Chondrocyte (in vitro differentiated cells): ENCODE measurements at places on chromosomes 7 and 10.

DNA sequence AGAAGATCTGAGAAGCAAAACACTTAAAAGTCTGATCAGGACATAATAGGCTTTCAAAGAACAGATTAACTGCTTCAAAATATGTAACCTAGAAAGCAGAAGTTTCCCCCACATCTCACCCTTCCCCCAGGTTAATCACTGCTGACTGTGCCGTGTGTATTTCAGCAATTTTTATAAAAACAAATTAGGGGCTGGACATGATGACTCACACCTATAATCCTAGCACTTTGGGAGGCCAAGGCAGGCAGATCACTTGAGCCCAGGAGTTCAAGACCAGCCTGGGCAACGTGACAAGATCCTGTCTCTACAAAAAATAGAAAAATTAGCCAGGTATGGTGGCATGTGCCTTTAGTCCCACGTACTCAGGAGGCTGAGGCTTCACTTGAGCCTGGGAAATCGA is 67.6 kb upstream of the GATA3 start:
- DNase-seq, result no peak

GRCh38 chr10:612696-613095 is 76.8 kb downstream of the DIP2C start:
- no peak for DNase-seq

DNA sequence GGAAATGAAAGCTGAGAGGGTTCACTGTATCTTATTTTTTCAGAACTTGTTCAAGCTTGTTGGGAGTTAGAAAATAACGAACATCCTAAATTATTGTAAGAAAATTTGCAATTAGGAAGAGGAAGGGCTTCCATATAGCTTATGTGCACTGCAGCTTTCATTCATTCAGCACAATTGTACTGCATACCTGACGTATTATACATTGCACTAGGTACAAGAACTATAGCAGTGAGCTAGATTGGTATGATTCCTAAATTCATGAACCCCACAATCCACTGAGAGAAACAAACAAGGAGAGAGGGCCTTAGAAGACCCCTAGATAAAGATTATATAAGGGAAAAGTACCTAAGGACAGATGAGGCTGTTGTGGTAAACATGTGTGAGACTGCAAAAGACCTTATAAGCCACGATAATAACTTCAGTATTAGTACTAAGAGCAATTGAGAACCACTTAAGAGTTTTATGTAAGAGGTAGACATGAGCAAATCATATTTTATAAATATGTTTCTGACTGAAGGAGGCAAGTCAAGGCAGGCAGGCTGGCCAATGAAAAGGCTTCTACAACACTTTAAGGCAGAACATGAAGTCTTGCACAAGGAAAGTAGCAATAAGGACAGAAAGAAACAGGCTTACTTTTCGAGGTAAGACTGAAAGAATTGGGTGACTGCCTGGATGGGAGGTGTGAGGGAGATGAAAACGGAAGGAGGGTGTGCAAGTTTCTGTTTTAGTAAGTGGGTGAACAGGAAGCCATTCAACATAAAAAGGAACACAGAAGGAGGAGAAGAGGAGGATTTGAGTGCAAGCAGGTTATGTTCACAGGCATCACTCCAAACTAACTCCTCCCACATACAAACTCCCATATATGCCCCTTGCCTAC is 77.9 kb upstream of the LRRN3 start:
- DNase-seq, result no peak

GRCh38 chr10:58266003-58266825 is 1.5 kb downstream of the IPMK start:
- DNase-seq, result no peak

- no peak for DNase-seq
Observed at GRCh38 chr7:151456782-151457181, 16.8 kb upstream of the CRYGN start.

DNA sequence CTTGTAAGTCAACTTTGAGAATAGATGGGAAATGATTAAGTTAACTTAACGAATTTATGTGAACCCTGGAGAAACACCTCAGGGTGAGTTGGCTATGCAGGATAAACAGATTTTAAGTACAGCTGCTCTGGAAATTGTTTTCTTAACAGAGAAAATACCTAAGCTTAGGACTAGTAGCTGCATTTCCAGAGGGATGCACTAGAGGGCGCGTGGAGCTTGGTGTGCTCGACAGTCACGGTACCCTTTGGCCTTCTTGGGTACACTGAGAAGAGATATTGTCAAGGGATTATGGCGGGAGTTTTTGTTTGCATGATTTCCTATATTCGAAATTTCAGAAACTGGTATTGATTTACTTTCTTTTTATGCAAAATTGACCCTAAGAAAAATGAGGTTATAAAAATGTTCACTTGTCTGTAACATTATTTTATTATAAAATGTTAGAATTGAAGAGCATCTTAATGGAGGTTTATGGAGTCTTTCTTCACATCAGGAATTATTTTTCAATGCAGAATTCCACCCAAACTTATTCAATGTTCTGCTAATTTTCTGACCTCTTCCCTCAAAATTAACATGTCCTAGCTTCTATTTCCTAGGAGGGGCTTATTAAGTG is 58.4 kb upstream of the MYO3A start:
- no peak for DNase-seq

DNA sequence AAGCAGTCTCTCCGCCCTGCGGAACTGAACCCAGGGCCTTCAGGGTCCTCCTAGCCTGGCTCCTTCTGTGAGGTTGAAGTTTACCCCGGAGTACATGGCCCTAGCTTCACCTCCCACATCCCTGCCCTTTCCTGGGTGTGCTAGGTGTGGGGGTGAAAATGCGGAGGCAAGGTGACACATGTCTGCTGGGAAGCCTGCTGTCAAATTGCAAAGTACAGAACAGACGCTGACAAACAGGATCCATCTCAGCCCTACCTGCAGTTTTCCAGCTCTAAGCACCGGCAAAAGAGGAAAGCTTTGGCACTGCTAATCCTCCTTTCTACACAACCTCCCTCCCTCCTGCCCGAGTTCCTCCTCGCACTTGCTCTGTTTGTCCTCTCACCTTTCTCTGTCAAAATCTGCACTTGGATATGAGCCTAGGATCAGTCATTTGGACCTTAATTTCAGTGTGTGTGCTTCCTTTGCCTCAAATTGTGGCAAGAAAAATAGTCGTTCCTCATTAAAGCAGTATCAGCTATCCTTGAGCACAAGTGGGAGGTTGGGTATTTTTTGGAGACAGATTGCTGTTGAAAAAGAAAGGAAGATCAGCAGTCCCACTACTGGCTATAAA is 14.4 kb upstream of the GPR15LG start:
- DNase-seq, result no peak

DNA sequence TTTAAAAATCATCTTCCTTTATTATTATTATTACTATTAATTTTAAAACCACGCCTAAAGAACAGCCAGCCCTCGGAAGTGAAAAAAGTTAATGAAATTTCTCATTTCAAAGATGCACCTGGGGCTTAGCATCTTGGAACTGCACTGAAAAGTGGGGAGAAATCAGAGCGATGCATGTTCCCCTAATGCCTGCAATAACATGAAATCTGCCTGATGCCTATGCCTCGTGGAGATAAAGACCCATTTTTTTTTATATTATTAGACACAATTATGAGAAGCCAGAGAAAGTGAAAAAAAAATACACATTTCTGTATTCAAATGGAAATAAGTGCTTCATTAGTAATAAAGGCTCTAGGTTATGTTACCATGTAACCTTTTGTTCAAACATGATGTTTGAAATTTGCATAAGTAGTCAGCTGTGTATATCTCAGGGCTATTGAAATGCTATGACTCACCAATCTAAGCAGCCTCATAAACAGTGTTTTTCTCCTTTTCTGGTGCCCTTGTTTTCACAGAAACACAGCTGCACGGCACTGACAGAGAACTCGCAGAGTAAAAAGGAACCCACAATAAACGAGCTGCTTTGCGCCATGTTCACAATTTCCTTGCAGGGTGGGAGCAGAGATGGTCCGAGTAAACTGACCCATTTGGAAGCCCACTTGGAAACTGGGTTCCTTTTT is 175.8 kb upstream of the PRKCQ start:
- no peak for DNase-seq

DNA sequence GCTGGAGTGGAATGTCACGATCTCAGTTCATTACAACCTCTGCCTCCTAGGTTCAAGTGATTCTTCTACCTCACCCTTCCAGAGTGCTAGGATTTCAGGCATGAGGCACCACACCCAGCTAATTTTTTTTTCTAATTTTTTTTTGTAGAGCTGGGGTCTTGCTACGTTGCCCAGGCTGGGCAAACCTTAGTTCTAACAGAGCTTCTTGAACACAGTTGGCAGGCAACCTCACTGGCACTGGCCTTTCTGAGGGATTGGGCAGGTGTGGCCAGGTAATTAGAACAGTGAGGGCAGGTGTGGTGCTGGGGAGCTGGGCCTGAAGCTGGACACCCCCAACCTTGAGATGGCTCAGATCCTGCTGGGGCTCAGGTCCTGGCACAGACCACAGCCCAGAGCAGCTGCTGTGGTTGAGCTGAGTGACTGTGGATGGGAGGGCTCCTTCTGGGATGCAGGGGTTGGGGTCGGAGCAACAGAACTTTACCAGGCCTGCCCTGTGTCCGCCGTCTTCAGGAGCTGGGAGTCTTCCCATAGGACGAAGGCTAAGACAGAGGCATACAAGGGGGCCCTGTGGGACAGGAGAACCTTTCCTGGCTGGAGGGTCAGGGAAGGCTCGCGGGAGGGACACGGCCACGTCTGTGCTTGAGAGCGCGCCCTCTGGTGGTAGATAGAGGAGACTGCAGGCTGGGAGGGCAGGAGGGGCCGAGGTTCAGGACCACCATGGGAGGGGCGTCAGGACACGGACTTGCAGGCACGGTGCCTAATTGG is 48.2 kb downstream of the COL26A1 start:
- DNase-seq, result no peak

DNA sequence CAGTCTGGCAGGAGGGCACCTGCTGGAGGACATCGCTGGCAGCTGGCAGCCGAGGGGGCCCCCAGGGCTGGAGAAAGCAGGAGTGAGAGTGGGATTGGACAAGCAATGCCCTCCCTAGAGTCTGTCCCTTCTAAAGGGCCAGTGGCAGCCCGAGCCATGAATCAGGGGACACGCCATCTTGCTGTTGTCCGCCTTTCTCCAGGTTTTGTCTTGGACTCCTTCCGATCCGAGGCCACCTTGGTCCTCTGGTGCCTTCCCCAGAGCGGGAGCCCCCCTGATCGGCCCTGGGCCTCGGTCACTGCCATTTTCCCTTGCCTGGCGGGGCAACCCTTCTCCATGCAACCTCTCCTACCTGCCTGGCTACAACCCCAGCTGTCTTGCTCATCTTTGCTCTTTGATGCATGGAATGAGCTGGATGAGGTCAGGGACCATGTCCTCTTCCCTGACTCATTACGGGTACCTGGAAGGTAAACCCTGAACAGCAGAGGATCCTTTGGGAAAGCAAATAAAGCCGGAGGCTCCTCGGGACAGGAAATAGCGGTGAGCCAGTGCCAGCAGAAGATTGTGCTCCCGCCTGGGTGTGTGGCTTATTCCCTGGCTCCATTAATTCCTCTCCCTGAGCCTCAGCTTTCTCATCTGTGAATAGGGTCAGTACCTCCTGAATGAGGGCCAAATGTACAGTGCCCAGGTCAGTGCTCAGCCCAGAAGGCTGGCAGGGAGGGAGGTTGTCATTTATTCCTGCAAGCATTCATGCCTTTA is 112.0 kb downstream of the GRK5 start:
- DNase-seq, result no peak

DNA sequence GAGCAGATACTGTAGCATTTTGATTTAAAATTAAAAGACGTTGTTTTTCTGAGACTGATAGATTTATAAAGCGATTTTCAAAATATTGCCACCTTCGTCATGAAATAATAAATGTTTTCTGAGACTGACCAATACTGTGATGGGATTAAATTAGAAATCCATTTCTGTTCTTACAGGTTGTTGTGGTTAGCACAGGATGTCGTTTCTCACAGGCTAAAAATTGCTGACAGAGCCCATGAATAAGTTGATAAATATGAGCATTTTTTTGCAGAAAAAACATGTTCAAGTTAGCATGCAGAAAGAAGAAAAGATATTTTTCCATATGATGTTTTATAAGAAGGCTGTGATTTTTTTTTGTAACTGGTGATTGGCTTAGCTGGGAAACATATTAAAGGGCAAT is 66.8 kb downstream of the POU6F2 start:
- no peak for DNase-seq

GRCh38 chr7:114405427-114405826 is 9.2 kb upstream of the FOXP2 start:
- DNase-seq, result no peak

DNA sequence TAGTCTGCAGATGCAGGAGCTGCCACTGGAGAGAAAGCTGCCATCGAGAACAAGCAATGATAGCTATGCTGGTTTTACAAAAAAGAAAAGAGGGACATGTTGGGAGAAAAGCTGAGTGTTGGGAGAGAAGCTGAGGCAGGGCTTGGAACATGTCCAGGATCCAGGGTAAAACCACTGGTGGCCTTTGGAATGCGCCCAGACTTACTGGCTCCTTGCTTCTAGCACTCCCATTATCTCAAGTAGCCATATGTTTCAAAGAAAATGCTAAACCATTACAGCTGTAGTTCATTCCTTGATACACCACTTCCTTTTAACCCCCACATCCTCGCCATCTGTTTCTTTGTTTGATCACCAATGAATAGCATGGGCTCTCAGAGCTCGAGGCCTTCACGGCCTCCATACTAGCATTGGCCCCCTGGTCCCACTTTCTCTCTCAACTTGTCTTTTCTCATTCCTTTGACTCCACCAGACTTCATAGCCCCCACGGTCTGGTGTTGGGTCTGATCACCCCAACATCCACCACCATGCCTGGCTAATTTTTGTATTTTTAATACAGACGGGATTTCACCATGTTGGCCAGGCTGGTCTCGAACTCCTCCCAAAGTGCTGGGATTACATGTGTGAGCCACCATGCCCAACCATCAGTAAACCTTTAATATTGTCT is 23.8 kb upstream of the PLAC9 start:
- DNase-seq, result no peak

DNA sequence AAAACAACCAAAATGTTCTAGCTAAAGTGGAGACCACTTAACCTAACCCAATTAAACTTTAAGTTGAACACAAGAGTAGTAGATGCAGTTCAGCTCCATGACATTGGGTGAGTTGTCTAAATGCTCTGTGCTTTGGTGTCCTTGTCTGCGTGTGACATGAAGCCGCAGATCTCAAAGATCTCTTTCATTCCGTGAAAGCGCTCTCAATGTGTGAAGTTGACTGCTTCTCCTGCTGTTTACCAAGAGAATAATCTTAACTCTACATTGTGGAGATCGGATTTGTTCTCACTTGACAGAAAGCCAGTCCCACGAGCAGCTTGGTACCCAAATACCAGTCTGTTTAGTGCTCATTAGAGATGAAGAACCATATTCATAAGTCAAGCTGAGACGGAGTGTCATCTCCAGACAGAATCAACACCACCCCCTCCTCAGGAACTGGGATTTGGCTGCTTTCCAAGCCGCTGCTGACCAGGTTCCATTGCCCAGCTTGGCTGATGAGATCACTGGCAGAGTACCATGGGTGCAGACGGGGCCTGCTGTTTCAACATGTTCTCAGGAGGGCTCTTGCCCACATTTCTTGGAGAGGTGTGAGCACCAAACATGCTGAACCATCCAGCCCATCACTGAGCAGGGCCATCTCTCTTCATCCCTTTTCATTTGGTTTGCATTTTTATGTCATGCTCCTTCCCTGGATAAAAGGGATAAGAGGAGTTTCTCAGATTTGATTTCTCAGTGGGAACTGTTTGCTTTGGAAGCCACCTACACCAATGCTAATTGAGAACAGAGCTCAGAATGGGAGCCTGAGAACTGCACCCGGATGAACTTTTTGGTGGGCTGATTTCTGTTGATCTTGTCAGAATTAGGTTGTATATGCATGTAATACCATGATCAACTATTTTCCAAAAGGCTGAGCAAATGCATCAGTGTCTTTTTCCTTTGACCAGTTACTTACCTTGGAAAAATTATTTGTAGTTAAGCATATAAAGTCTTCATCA is 95.8 kb upstream of the AGBL3 start:
- DNase-seq, result no peak

- DNase-seq, result no peak
Observed at GRCh38 chr7:4190010-4190981, 491.8 kb upstream of the FOXK1 start.
